ENCODE measurements at places on chromosomes 7 and 10.

DNA sequence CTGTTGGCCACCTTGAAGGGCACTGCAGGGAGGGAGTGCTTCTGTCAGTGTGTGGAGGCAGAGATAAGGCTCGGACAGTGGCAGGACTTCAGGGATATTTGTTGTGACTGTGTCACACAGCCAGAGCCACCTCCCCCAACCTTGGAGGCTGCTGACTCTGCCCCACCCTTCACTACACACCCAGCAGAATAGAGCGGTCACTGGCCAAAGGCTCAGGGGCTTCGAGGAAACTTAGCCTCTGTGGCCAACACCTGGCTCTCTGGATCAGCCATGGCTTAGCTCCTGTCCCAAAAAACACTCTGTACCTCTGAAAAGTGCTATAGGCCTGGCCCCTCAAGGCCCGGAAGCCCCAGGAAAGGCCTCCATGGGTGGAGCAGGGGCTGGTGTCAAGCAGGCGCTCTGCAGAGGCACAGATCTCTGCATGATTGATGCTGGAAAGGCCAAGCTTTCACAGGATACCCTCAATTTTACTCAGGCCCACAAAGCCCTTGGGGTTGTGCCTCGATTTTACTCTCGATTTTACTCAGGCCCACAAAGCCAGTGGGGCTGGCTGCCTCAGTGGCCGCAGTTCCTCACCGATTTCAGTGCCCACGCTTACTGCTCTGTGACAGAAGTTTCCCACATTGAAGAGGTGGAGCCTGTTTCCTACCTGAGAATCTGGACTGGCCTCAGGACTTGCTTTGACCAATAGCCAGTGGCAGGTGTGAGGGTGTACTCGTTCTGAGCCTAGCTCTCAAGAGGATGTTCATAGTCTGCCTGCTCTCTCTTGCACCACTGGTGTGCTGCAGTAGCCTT lies 113.2 kb upstream of the GPR26 start:
- H3K27ac ChIP-seq, result no peak overlapping the region
- no peaks in the 10 kb centered on the region for H3K27me3 ChIP-seq
- no peak overlapping the region for H3K4me3 ChIP-seq
- H3K4me1 ChIP-seq, result peaks cover 13% of the 10 kb centered on the region
- no peaks in the 10 kb centered on the region for H3K36me3 ChIP-seq

DNA sequence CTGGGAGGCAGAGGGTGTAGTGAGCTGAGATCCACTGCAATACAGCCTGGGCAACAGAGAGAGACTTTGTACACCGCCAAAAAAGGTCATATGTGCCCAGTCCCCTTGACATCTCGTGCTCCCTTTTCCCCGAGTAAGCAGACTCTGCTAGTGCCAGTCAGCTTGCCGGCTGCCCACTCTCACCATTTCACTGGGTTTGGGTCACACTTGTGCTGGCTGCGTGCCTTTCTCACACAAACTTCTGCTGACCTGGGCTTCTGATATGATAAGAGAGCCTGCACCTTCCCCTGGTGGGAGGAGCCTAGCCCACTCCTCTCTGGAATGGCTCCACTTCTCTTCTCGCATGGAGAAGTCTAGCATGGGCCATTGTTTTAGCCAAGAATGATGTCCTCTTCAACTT lies 53.4 kb downstream of the MPP7 start:
- no peak overlapping the region for H3K4me3 ChIP-seq
- no peaks in the 10 kb centered on the region for H3K36me3 ChIP-seq
- no peaks in the 10 kb centered on the region for H3K27me3 ChIP-seq
- no peak overlapping the region for H3K27ac ChIP-seq
- no peak for DNase-seq

DNA sequence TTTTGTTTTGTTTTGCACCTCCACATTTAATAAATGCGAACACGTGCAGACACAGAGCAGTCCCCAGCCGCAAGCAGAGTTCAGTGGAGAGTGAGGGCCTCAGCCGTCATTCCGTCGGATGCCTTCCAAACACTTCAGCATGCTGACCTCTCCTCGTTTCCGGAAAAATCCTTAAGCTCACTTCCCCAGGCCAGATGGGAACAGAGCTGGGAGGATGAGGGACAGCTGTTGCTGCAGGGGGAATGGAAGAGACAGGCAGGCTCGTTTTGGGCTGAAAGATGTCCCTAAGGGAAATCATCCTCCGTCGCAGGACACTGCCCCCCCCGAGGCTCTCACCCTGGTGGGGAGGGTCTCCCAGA lies 17.2 kb upstream of the FGFR2 start:
- H3K27me3 ChIP-seq, result peaks cover 2% of the 10 kb centered on the region
- H3K36me3 ChIP-seq, result peaks cover 16% of the 10 kb centered on the region
- H3K4me3 ChIP-seq, result no peak overlapping the region
- H3K4me1 ChIP-seq, result peaks cover 10% of the 10 kb centered on the region
- DNase-seq, result no peak

GRCh38 chr10:6083523-6084475 lies 5.0 kb upstream of the RBM17 start:
- H3K27me3 ChIP-seq, result no peaks in the 10 kb centered on the region
- no peaks in the 10 kb centered on the region for H3K36me3 ChIP-seq
- peak overlapping the region; percentile 37 for H3K27ac ChIP-seq
- no peak overlapping the region for H3K4me3 ChIP-seq

GRCh38 chr7:124762611-124763143 lies 2.9 kb downstream of the GPR37 start:
- H3K36me3 ChIP-seq, result peaks cover 16% of the 10 kb centered on the region
- no peak for DNase-seq
- H3K4me1 ChIP-seq, result peaks cover 31% of the 10 kb centered on the region
- H3K27me3 ChIP-seq, result peaks cover 23% of the 10 kb centered on the region
- peak overlapping the region; percentile 91 for H3K4me3 ChIP-seq
- no peak overlapping the region for H3K27ac ChIP-seq

GRCh38 chr10:1567742-1568495 lies 169.4 kb downstream of the ADARB2 start:
- H3K36me3 ChIP-seq, result no peaks in the 10 kb centered on the region
- DNase-seq, result no peak
- no peak overlapping the region for H3K27ac ChIP-seq
- H3K4me3 ChIP-seq, result no peak overlapping the region
- H3K4me1 ChIP-seq, result no peaks in the 10 kb centered on the region

DNA sequence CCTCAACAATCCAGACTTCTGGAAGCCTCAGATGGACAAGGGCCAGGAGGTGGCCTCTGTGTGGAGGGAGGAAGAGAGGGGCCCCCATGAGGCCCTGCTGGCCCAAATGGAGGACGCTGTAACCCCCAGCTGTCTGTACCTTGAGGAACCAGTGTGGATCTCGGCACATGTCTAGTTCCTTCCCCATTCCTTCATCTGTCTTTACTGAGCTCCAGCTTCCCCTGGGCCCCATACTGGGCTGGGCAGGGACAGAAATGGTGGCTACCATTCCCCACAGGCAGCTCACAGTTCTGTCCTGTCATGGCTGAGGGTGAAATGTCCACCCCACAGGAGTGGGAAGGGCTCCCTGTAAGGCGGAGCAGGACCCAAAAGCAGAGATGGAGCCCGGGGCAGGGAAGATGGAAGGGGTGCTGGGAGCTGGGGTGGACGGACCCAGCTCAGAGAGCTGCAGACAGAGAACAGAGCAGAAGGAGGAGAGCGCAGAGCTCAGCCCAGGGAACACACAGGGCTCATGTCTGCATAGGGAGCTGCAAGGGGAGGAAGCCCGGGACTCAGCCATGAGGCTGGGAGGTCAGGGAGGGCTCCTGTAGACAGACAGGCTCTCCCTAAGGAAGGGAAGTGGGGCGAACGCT lies 22.8 kb downstream of the ANTXRL start:
- H3K27me3 ChIP-seq, result no peaks in the 10 kb centered on the region
- no peak overlapping the region for H3K27ac ChIP-seq
- H3K4me1 ChIP-seq, result 0 out of 2 replicates have a peak, but pooled peaks cover 3% of the 10 kb centered on the region

Data from WTC11 (cell line).